CD4-positive, CD25-positive, alpha-beta regulatory T cell (primary cell): ENCODE measurements at places on chromosomes 2 and 18.

DNA sequence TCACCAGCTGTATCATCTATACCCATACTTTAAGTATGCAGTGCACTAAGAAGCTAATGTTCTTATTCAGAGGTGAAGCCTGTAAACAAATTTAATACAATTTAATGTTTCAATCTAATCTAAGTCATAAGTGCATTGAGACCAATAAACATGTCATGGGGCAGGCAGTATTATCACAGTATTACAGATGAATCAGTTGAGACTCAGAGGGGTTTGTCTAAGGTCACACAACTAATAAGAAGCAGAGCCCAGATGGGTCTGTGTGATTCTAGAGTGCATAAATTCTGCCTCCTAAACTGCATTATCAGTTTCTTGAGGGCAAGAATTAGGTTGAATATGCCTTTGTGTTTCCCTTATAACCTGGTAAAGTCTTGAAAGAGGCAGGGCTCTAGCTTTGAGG is 140.9 kb upstream of the RNF152 start:
- no peak for DNase-seq

DNA sequence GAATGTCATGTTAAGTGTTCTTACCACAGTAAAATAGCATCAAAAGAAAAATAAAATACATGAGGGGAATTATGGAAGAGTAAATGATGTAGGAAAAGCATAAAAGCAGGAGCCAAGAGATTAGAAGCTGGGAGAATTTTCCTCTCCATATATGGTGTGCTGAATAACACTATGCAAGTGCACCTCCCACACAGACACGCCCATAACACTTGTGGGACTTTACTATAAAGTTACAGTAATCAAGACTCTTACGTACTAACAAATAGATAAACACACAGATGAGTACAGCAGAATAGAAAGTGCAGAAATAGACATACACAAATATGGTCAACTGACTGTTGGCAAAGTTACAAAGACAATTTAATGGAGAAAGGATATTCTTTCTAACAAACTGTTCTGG is 16.0 kb upstream of the SPHKAP start:
- no peak for DNase-seq

DNA sequence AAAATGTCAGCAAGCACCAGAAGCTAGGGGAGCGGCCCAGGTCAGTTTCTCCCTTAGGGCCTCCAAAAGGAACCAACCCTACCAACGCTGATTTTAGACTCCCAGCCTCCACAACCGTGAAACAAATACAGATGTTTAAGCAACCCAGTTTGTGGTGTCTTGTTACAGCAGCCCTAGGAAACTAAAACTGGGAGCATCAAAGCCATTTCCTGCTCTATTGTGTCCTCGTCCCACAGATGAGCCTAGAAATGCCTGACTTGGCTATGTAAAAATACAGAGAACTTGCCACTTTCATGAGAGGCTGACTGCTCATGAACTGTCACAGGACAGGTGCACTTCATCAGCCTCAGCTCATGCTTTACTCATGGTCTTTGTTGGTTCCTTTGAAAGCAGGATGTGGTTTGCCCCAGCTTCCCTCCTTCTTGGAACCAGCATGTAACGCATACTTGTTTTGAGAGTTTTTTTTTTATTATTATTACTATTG is 97.6 kb upstream of the SLC39A10 start:
- peak; percentile 68 for DNase-seq

DNA sequence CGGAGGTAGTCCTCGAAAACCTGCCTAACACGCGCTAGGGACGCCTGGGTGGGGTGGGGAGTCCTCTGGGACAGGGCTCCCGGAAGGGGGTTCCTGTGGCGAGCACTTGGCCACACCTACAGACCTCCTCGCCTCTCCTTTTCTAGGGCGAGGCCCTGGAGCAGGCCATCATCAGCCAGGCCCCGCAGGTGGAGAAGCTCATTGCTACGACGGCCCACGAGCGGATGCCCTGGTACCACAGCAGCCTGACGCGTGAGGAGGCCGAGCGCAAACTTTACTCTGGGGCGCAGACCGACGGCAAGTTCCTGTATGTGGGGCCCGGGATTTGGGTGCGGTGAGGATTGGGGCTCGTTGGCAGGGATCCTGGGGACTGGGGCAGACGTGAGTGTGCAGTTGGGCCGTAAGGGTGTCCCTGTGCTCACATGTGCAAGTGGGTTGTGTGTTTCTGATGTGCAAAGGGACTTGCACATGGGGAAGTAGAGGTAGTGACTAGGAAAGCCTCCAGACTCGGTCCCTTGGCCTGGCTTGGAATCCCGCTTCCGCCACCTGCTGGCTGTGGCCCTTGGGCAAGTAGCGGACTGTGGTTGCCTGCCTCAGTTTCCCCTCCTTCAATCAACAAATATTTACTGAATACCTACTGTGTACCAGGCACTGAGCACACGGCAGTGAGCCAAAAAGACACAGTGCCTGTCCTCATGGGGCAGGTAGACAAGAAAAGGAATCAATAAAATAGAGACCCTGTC is 11.7 kb downstream of the ZAP70 start:
- DNase-seq, result no peak

GRCh38 chr2:3638456-3638810 is 19.6 kb upstream of the ALLC start:
- no peak for DNase-seq

- no peak for DNase-seq
Measured at GRCh38 chr18:56804395-56804794, 153.2 kb downstream of the WDR7 start.

- DNase-seq, result peak; percentile 21
Measured at GRCh38 chr2:218465987-218466633, 47.2 kb downstream of the VIL1 start.

GRCh38 chr2:58922245-58922644 is 681.1 kb upstream of the FANCL start:
- DNase-seq, result no peak

DNA sequence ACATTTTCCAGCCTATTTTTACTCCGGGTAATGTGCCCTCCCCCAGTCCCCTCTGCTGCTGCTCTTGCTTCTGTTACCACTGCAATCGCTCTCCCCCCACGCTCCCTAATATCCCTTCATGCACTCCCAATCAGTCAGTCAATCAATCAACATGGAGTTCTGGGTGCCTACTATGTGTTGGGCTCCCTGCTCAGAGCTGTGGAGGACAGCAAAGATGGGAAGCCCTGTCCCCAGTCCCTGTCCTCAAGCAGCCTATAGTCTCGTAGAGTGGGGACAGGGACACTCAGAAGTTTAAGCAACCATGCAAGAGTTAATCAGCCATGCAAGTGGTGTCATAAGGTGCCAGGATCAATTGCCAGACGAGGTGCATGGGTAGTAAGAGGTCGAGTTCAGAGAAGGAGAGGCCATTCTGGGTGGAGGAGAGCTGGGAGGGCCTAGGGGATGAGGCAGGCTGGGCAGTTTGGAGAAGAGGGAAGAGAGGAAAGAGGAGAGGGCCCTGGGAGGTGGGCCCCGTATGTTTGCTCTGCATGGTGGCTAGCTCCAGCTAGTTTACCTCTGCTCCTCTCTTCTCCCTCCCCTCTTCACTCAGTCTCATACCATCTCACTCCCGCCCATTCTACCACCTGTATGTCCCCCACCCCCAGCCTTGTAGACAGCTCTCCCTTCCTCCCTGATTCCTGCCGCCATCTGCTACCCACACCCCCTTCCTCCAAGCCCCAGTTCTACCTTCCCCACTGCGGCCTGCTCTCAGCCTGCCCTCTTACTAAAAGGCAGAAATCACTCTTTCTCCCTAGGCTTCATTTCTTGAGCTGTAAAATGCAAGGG is 3.9 kb downstream of the ASIC4 start:
- no peak for DNase-seq

DNA sequence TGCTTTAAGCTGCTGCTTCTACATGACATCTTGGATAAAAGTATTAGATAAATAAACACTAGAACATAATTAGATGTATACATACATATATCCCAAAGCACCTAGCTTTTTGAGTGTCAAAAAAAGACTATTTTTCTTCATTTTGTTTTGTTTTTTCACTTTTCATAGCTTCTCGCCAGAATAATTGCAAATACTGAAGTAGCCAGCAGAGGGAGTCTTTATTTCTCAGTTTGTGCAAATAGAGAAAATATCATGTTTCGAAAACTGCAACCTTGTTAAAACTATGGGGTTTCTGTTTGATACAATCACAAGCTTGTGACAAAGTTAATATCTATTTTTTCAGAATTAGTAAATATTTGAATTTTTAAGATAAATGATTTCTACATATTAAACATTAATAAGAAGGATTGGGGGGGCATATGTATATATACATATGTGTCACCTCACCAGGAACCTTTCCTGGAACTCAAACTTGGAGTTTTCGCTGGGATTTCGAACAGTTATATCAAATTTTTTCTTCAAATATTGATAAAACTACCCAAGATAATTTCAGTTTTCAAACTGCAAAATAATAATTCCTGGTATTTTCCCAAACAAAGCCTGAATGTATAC is 61.0 kb downstream of the GRB14 start:
- no peak for DNase-seq

DNA sequence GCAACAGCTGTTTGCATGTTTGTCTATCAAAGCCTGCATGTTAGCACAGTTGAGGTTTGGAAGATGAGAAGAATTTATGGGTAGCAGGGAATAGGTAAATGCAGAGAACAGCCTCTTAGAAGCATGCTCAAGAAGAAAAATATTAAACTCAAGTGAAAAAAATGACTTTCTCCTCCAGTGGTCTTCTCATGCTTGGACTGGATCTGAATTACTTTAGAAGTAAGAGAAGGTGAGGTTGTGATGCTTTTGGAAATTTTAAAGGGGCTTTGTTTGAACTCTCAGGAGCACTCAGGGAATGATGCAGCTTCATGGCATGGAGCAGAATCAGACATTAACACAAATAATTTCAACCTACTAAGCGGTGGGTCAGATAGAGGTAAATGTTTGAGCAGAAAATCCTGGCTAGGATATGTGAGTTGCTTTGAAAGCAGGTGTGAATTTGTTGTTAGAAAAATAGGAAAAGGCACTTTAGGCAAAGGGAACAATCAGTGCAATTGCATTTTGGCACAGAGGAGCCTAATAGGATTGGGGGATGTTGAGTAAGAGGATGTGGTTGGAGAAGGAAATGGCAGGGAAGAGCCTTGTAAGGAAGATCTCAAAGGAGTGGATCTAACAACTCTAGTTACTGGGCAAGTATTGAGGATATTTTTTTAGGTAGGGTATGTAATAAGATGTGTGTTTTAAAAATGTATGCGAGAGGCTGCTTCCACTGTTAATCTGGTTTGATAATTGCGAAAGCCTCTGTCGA is 76.3 kb downstream of the DDX1 start:
- DNase-seq, result no peak

- DNase-seq, result no peak
Measured at GRCh38 chr2:235864733-235865515, 303.3 kb downstream of the GBX2 start.

DNA sequence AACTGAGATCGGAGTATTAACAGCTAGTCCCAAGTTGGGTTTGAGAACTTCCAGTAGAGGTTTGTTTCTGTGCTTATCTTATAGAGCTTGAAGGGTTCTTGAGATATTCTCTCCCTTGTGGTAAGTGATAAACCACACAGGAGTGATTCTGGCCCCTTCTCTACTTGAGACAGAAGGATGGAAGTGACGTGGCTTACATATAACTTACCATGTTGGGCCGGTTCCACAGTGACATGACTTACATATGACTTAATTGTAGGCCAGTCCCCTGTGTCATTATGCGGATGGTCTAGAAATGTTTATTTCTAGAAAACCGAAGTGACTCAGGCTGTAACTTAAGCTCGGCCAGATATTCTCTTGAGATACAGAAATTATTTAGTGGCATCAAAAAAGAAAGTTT is 62.7 kb downstream of the TRAPPC12 start:
- no peak for DNase-seq

DNA sequence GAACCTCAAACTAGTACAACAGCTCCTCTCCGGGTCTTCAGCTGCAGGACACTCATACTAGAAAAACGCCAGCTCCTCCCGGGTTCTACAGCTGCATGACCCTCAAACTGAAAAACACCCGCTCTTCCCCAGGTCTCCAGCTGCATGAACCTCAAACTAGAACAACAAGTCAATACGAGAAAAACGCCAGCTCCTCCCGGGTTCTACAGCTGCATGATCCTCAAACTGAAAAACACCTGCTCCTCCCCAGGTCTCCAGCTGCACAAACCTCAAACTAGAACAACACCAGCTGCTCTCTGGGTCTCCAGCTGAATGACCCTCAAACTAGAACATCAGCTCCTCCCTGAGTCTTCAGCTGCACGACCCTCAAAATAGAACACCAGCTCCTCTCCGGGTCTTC is 315.0 kb upstream of the TFPI start:
- DNase-seq, result no peak

GRCh38 chr2:58032764-58033080 is 13.9 kb upstream of the VRK2 start:
- no peak for DNase-seq

DNA sequence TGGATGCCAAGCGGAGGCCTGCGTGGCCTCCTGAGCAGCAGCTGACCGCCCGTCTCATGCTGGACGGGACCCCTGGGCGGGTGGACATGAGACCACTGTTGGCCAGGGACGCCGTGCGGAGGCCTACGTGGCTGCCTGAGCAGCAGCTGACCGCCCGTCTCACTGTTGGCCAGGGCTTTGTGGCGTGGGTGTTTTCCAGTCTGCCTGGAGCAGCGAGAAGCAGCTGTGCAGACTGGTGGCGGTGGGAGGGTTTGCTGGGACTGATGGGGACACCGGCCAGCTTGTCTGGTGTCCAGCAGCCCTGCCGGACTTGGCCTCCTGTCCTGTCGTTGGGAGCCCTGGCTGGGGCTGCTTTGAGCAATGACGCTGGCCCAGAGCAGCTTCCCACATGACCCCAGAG is 5.8 kb upstream of the D2HGDH start:
- no peak for DNase-seq

DNA sequence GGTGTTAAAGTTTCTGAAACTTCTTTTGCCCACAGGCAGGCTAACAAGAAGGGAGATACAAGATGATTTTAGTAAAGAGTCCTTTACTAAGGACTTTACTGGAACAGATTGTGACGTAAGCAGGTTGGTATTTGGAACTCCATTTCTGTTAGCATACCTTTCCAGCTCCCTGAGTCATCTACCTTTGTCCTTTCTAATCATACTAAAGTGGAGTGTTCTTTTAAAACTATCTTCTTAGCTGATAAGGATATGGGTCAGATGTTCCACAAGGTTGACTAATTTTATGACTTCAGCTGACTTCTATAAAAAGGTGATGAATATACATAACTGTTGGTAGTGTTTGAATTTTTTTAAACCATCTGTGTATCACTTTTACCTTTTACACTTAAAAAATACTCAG is 21.1 kb downstream of the UGP2 start:
- no peak for DNase-seq

- DNase-seq, result no peak
Measured at GRCh38 chr2:26562811-26563645, 78.1 kb downstream of the CIB4 start.

- DNase-seq, result no peak
Measured at GRCh38 chr2:61911510-61911909, 6.0 kb downstream of the COMMD1 start.

DNA sequence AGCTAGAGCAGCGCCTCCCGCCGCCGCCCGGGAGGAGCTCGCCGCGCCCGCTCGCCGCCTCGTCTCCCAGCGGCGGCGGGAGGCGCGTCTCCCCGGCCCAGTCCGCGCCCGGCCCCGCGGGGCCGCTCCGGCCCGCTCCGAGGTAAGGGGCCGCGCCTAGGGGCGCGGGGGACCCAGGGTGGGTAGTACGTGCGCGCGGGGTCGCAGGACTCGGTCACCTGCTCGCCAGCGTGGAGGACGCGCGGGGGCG is 259 bp downstream of the NPAS2 start:
- DNase-seq, result no peak
